ENCODE measurements at places on chromosomes 1 and 21.

- DNase-seq, result no peak
Measured at GRCh38 chr21:33892853-33893252, 22.8 kb downstream of the ATP5PO start.

DNA sequence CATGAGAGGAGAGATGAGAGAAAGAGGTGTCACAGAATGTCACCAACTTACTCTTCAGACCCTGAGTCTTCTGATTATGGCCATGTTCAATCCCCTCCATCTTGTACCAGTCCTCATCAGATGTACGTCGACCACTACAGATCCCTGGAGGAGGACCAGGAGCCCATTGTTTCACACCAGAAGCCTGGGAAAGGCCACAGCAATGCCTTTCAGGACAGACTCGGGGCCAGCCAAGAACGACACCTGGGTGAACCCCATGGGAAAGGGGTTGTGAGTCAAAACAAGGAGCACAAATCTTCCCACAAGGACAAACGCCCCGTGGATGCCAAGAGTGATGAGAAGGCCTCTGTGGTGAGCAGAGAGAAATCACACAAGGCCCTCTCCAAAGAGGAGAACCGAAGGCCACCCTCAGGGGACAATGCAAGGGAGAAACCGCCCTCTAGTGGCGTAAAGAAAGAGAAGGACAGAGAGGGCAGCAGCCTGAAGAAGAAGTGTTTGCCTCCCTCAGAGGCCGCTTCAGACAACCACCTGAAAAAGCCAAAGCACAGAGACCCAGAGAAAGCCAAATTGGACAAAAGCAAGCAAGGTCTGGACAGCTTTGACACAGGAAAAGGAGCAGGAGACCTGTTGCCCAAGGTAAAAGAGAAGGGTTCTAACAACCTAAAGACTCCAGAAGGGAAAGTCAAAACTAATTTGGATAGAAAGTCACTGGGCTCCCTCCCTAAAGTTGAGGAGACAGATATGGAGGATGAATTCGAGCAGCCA, 8.0 kb downstream of the ELOA start:
- no peak for DNase-seq

DNA sequence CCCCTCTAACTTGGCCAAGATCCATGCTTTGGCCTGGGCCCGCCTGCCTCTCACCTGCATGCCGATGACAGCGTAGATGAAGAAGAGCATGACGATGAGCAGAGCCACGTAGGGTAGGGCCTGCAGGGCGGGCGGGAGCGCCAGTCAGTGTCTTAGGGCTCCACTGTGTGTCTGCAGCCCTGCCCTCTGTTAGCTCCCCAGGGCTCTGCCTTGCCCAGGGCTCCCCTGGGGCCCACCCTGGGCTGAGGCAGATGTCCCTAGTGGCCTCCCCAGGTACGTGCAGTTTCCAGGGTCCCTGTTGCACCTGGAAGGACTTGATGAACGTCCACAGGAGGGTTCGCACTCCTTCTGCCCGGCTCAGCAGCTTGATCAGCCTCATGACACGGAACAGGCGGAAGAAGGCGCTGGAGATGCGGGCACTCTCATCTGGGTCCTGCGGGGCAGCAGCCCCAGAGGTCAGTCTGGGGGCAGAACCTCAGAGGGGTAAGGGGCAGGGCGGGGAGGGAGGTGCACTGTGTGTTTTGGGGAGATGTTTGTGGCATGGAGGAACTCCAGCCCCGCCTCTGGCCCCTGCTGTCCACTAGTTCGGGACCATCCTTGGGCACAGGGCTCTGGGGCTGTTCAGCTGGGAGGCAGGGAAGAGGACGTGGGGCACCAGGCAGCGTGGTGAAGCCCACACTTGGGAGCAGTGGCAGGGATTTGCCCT, 29.8 kb upstream of the KIF21B start:
- no peak for DNase-seq

DNA sequence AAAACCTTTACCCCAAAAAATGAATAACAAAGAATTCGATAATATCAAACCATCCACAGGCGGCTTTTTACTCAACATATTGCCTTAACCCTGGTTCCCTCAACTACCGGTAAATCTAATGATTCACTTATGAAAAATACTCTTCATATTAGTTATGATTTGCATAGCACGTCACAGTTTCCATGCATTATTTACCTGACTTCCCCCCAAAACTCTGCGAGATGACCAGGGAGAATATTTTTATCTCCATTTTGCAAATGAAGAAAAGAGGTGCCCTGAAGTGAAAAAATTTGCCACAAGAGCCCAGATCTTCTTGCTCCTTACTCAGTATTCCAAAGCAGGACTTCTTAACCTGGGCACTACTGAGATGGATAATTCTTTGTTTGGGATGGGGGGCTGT, 2.9 kb downstream of the JAK1 start:
- no peak for DNase-seq

GRCh38 chr1:202156590-202156989, 3.8 kb downstream of the PTPN7 start:
- no peak for DNase-seq

GRCh38 chr1:210800756-210801155, 333.2 kb downstream of the KCNH1 start:
- DNase-seq, result no peak

DNA sequence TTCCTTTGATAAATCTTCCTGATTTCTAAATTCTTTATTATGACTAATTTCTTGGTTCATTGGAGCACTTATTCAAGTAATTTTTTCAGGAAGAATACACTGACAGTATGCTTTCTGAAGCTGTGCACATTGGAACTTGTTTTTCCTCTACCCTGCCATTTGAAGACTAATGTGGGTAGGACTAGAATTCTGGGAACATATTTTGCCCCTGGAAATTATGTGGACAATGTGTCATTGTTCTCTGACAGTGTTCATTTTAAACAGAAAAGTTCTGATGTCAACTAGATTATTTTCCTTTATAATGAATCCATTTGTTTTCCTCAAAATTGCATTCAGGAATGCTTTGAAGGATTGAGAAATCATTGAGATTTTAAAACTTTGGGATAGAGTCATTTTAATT, 34.8 kb upstream of the ST6GALNAC5 start:
- no peak for DNase-seq

- no peak for DNase-seq
Measured at GRCh38 chr1:114490274-114490693, 20.7 kb downstream of the TRIM33 start.

DNA sequence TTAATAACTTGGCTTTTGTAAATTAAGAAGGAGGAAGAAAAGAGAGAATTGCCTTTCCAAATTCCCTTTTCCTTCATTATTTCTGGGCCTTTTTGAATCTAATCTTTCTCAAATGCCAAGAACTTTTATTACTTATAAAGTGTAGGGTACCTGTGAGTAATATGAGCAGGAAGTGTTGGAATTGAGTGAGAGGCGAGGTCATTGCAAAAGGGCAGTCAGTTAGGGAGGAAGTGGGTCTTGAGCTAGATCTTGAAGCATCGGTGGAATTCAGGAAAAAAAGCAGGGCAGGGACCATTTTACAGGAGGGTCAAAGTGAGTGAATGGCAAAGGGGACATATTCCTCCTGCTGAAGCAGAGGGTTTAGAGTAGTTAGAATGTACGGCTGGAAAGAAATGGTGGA, 23.4 kb downstream of the DDI2 start:
- DNase-seq, result no peak

GRCh38 chr1:193185901-193186731, at the start of gene B3GALT2:
B3GALT2 (minus strand) TSS chr1:193186613; CDS start chr1:193181562, 5,051 bp downstream.
- no peak for DNase-seq

DNA sequence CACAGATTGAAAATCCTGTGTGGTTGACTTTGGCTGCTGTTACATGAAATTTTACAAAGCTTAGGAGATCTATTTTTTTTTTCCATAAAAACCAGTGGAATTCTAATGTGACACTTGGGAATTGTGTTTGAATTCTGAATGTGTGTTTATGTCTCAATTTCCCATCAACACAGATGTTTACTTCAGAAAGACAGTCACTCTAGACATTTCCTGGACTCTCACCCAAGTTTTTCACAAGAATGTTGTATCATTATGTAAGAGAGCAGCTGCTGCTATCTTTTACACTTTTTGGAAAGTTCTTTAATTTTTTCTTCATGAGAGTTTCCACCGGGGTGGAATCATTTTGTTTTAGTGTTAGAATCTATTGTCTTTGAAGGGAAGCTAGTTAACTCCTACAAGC, 210.1 kb downstream of the GIPC2 start:
- DNase-seq, result no peak

GRCh38 chr21:38289705-38290485, 33.1 kb downstream of the KCNJ15 start:
- no peak for DNase-seq

DNA sequence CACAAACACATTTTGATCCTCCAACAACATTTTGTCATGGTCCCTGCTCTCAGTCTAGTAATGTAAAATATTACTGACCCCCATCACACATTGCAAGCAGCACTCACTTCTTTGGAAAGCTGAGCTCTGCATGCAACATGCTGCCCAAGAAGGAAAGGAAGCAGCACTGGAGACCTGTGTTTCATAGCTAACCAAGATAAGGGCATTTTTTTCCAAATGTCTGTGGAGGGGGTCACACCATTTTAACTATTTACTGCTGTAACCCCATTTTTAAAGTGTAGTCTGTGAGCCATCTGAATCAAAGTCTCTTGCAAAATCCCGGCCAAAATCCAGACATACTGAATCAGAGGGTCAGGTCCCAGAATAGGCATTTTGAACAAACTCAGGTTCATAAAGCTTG, 4.5 kb upstream of the RASSF5 start:
- no peak for DNase-seq

- DNase-seq, result no peak
Measured at GRCh38 chr1:205458777-205459566, 3.1 kb upstream of the BLACAT1 start.

DNA sequence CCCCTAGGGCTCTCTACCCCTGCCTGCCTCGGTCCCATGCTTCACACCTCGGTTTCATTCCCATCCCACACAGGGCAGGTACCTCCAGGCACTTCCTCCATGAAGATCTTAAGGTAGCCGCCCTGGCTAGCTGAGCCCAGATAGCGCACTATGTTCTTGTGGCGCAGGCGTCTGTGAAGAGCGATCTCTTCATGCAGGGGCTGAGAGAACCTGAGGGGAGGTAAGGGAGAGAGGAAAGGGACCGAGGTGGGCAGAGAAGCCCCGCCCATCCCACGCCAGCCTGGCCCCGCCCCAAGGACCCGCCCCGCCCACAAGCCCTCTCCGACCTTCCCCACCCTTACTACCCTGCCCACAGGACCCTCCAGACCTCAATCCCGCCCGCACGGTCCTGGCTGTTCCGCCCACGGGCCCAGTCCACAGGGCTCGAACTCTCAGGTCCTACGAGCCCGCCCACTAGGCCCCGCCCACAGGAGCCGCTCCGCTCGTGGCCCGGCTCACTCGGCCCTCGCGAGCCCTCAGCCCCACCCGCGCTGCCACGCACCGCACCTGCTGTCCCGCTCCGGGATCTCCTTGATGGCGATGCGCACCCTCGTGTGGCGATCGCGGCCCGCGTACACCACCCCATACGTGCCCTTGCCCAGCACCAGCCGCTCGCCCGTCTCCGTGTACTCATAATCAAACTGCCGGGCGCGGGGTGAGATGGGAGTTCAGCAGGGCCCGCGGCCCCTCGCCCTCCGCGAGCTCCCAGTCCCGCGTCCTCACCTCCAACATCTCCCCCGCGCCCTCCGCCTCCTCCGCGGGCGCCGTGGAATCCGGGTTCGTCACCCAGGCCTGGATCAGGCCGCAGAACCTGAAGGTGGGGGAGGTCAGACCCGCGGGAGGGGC, 6.4 kb downstream of the MAP3K6 start:
- no peak for DNase-seq

DNA sequence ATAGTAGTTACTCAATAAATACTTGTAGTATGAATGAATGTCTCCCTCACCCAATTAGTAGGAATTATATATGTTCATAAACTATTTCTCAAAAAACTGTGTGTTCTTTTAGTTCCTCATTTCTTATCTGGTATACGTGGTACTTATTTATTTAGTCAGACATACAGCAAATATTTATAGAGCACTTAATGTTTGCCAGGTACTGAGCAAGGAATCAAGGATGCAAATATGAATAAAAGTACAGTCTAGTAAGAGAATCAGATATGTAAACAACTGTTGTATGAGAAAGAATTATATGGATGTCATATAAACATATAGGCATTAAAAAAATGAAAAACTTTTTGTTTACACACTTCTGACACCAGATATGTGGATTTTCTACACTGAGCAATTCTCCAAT, 58.5 kb downstream of the ATF6 start:
- DNase-seq, result no peak

DNA sequence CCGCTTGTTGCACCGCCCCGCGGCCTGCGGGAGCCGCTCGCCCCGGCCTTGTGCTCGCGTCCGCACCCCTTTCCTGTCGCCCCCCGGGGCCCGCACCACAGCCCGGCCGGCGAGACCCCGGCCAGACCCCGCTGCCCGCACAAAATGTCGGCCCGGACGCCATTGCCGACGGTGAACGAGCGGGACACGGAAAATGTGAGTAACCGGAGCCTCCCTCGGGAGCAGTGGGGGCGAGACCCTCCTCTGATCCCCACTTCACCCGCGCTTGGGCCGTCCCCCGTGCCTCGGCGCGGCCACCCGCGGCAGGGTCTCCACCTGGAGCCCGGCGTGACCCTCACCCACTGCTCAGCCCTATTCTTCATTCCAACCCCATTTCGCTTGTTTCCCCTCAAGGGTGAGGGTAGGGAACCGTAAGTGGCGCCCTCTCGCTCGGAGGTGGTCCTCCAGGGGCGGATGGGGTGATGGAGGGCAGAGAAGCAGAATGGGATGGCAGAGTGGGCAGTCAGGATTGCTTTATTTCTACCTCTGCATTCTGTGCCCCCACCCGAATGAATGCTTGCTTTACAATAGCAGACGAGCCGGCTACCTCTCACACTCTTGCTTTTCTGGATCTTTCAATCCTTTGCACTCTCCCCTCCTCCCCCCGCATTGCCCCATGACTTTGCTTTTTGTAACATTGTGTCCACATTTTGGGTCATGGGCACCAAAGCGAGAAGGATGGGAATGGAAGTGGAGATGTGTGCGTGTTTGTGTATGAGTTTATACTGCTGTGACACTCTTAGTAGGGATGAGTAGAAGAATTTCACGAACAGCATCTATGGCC, 954 bp downstream of the MARK1 start:
- DNase-seq, result no peak

GRCh38 chr1:64471218-64472039, 1.5 kb downstream of the CACHD1 start:
- DNase-seq, result no peak

DNA sequence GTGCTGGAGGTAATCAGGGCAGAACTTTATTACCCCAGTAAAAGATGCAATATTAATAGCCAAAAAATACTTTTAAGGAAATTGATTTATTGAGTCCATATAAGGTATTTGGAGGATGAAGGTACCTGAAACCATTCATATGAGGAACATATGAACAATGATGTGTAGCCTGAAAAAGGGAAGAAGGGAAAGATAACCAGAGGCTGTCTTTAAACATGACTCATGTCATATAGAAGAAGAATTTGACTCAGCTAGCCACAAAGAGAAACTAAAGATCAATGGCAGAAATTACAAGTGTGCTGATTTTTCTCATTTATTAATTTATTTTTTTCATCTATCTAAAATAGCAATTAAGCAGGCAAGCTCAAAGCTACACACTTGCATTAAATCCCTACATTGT, 136.2 kb upstream of the DUSP10 start:
- DNase-seq, result no peak

- DNase-seq, result no peak
Measured at GRCh38 chr1:238672262-238672661, 714.1 kb upstream of the CHRM3 start.

Data from activated CD8-positive, alpha-beta memory T cell treated with anti-CD3 and anti-CD28 coated beads for 4 hours (primary cell).